ENCODE measurements at places on chromosomes 5 and 9.

DNA sequence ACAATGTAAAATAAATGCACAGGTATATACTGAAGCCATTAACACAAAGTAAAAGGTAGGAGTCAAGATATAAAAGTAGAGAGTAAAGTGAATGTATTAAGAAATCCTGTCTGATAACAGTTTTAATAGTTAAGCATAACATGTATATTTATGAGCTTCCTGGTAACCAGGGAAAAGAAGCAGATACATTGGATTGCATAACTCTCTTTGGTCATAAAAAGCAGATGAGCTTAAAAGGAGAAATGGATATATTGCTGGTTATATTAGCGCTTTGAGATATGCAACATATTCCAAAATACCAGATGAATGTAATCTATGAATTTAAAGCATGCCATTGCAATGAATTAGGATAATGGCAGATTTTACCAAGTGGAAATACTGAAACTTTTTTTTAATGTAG, 6.2 kb upstream of the TNFSF8 start:
- DNase-seq = no peak

GRCh38 chr5:162209005-162209605, 141.5 kb downstream of the GABRG2 start:
- DNase-seq = peak; percentile 57

DNA sequence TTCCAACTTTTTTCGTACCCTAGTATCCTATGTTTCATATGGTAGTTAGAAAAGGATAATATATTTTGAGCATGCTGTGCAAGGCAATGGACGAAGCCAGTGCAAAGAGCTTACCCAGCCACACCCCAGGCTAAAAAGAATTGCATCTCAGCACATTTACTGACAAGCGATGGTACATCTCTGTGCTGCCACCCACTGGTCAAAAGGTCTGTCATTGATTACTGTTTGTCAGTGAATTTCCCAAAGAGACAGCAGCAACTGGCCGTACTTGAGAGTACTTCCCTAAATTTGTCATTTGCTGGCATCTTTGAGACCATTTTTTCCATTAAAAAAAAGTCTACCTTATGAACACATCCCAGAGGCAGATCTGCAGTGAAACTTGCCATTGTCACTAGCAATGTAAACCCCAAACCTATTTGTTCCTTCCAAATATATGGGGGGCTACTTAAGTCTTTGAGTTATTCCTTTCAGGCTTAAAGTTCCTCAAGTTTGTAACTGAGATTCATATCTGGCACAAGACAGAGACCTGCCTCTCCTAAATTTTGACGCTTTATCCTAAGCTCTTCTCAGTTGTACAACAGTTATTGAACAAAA, 184.3 kb downstream of the CTNND2 start:
- DNase-seq = peak; percentile 45

- no peak for DNase-seq
These were observed 943 bp downstream of the STING1 start for GRCh38 chr5:139481580-139482049.

GRCh38 chr5:172953776-172954675, 5.2 kb upstream of the RPL26L1 start:
- no peak for DNase-seq

GRCh38 chr9:115005322-115005721, 74.9 kb upstream of the TNFSF8 start:
- no peak for DNase-seq

DNA sequence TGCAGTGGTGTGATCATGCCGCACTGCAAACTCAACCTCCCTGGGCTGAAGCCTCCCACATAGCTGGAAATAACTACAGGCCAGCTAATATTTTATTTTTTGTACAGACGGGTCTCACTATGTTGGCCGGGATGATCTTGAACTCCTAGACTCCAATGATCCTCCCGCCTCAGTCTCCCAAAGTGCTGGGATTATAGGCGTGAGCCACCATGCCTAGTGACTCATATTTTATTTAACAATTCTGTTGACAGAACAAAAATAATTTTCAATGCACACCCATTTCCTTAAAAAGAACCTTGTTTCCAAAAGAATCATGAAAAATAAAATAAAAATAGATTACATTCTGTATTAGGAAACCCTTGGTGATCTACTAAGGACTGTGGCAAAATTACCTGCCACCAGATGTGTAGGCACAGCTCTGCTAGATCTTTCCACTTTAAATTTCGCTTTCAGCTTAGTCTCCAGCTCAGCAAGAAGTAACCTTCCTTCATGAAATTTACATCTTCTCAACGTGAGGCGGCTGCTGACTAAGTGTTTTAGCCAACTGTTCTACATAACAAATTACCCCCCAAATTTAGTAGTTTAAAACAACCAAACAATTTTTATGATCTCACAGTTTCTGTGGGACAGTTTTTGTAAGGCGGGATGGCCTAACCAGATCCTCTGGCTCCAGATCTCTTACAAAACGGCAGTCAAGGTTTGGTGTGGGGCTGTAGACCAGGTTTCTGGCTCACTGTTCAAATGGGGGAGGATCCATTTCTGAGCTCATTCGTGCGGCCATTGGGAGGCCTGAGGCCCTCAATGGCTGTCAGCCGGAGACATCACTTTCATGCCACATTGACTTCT, 32.6 kb upstream of the GOLPH3 start:
- DNase-seq = no peak

GRCh38 chr9:18447131-18447530, 26.8 kb upstream of the ADAMTSL1 start:
- DNase-seq = no peak

GRCh38 chr5:176155922-176156359, 82.3 kb upstream of the SIMC1 start:
- DNase-seq = no peak

GRCh38 chr9:9142001-9142400, 1342.4 kb upstream of the DMAC1 start:
- DNase-seq = no peak

GRCh38 chr9:128068386-128069205, 564 bp downstream of the SLC25A25 start:
- peak; percentile 8 for DNase-seq

DNA sequence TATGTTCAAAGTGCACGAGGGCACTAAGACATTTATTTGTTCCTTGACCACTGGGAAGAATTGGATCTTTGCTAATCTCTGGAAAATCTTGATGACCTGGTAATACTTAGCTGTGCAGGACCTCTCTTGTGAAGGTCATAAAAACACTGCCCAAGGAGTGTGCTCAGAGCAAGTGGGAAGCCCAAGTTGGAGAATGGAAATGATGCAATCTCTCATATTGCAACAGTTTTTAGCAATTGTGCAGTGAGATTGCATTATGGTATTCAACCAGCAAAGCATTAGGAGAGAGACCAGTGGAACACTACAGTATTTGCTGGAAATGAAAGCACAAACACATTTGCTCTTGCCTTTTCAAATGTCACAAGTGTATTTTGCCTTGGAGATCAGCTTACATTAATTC, 34.5 kb downstream of the TXNDC8 start:
- no peak for DNase-seq

- no peak for DNase-seq
These were observed 121.3 kb upstream of the CTSV start for GRCh38 chr9:97160255-97160654.

DNA sequence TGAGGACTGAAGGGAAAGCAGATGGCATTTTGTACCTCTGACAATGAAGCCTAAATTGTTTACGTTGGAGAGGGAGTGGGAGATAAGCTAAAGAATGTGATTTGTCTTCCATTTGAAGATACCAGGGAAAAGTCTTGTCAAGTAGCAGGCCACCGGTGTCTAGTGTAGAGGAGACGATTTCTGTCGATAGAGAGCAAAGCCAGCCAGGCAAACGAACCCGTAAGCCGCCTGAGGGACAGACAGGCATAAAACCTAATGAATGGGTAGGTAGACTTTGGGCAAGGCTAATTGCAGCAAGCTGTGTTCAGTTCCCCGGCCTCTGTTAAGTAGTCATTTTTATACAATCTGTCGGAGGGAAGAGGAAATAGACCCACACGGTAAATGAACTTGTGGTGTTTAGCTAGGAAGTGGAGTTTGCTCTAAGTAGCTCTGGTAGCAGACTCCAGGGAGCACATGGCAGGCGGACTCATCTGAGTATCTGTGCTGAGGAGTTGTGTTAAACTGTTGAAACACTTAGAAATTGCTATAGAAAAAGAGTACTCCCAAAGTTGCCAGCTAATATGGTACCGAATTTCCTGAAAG, 28.8 kb downstream of the SMARCA2 start:
- DNase-seq = no peak

- no peak for DNase-seq
These were observed 49.0 kb upstream of the ALDH1B1 start for GRCh38 chr9:38343552-38343951.

DNA sequence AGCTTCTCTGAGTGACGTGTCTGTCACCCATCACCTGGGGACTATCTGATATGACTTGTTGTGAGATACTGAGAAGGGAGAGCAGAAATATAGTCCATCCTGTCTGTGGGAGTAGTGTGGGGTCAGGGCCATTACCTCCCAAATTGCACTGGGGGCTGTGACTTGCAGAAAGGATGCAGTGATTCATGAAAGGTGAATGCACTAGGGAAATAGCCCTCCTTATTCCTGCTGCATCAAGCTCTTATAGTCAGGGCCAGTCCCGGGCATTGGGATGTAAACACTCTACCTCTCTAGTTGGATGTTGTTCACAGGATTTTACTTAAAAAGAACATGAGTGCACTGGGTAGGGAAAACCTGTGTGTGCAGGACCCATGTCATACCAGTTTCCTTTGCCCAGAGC, 124.8 kb downstream of the STK32A start:
- no peak for DNase-seq

GRCh38 chr9:112170968-112171367, 4.1 kb downstream of the SUSD1 start:
- no peak for DNase-seq

DNA sequence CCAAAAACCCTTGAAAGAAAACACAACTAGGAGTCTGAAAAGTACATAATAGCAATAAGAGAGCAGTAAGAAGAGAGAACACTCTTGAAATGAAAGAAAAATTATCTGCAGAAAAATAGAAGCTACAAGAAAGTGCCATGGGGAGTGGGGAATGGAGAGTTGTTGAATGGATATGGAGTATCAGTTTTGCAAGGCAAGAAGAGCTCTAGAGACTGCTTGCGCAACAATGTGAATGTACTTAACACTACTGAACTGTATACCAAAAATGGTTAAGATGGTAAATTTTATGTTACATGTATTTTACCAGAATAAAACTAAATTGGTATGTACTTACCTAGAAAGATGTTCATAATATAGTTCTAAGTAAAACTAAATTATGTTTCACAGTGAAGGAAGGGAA, 54.8 kb upstream of the RASGRF2 start:
- no peak for DNase-seq

GRCh38 chr9:131227112-131227958, 49.0 kb downstream of the FAM78A start:
- no peak for DNase-seq

GRCh38 chr9:36881316-36881715, 152.8 kb downstream of the PAX5 start:
- no peak for DNase-seq

GRCh38 chr9:4497855-4498254, 7.6 kb downstream of the SLC1A1 start:
- no peak for DNase-seq

- no peak for DNase-seq
These were observed 76.0 kb downstream of the VAV2 start for GRCh38 chr9:133916159-133916541.

Measured in ACHN (cell line).